ENCODE measurements at places on chromosomes 13 and 19. TPM values are rescaled to one million over a fixed set of nuclear protein-coding genes. Genes with fewer than 3 reads are reported as not detected.
A peak's percentile ranks its signal among the peaks of the same experiment; 100 is the strongest.

DNA sequence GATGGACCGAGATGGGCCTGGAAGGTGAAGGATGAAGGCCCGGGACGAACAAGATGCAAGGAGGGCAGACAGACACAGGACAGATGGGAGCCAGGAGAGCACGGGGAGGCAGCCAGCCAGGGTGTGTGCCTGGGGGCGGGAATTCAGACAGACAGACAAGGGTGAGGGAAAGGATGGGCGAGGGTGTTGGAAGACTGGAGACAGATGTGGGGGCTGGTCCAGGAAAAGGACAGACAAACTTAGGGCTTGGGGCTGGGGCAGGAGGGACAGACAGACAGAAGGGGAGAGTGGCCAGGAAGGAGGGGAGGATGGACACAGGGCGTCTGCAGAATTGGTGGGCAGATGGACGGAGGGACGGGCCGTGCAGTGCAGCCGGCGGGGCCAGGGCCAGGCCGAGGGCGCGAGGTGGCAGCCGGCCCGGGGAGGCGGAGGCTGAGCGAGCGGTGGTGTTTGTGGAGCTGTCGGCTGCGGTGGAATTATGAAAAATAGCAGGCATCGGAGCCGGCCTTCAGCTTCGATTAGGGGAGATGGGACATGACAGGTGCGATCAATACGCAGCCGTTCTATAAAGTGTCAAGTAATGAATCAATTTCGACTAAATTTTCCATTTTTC is 4.6 kb upstream of the ERFL start:
- no peak for DNase-seq
- no peak overlapping the region for H3K4me3 ChIP-seq

- peaks cover 11% of the 10 kb centered on the region for H3K4me1 ChIP-seq
- H3K27me3 ChIP-seq, result no peaks in the 10 kb centered on the region
- H3K27ac ChIP-seq, result peak overlapping the region; percentile 60
- DNase-seq, result peak; percentile 46
These were observed 545 bp downstream of the BTBD2 start for GRCh38 chr19:2014731-2015607.

- DNase-seq, result no peak
- H3K27ac ChIP-seq, result no peak overlapping the region
- H3K4me1 ChIP-seq, result peaks cover 9% of the 10 kb centered on the region
These were observed 52.6 kb downstream of the CDADC1 start for GRCh38 chr13:49300276-49300675.

DNA sequence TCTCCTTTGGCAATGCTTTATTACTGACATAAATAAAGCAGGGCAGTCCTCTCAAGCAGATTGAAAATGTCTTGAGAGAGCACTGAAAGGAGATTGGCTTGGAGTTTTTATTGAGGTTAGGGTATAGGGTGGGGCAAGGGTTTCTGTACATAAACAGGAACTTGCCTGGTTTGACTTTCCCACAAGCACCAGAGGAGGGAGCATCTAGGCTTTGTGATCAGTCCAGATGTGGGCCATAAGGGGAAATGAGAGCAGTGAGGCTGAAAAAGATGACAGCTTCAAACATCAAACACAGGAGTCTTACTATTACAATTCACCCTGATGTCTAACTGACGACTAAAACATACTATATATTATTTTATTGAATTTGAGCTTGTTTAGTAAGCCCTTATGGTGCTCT is 260.9 kb downstream of the MTUS2 start:
- no peaks in the 10 kb centered on the region for H3K27me3 ChIP-seq
- no peak overlapping the region for H3K27ac ChIP-seq
- H3K4me3 ChIP-seq, result no peak overlapping the region

DNA sequence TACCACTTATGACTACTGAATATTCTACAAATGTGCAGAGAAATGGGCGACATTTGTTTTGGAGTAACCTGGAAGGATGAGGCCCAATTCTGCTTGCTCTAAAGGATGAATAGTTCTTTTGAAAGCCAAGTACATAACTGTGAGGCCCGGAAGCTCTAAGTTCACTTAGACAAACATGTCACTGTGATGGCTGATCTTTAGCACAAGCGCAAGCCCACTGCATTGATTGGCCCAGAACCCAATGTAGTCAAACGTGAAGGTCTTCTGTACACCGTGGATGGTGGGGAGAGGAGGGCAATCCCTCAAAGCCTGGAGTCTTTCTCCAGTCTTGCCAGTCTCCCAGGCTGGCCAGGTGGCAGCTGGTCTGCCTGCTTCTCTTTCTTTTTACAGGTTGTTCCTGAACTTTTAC is 139.6 kb downstream of the RFC3 start:
- no peak overlapping the region for H3K4me3 ChIP-seq
- H3K36me3 ChIP-seq, result no peaks in the 10 kb centered on the region
- H3K27me3 ChIP-seq, result no peaks in the 10 kb centered on the region
- no peak for DNase-seq
- H3K4me1 ChIP-seq, result no peaks in the 10 kb centered on the region
- H3K27ac ChIP-seq, result no peak overlapping the region

The LILRA5 gene
- 0.37 TPM for polyA plus RNA-seq
